ENCODE measurements at places on chromosomes 4 and X. TPM values are rescaled to one million over a fixed set of nuclear protein-coding genes. Genes with fewer than 3 reads are reported as not detected.

DNA sequence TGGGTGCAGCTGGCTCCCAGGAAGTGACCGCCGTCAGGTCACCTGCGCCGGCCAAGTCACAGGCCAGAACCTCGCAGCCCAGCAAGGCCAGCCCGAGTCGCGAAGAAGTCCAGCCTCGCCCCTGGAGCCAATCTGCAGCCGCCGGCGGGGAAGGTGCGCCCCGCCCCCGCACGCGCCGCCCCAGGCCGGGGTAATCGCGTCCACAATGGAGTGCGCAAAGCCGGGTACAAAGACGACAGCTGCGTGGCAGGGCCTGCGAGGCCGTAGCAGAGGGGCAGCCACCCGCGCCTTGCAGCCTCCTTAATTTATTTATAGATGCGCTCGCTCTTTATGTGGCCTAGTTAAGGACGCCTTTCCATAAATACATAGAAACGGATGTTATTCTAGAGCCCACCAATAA lies 139.4 kb upstream of the CPEB2 start:
- no peak for DNase-seq

DNA sequence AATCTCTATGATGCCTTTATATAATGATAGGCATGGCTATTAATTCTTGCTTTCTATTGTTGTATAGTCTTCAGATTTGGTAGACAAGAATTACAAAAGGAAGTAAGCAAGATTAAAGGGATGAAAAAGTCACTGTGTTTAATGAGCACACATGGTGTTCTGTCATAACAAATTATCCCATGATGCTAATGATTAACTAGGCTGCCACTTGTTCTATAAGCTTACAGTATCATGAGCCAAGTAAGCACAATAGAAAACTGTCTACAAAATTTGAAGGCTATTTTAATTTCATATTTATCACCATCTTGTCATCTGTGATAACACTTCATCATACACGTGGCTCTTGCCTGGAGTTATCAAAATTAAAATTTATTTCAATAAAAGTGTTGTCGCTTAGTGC lies 466.7 kb downstream of the GASK1B start:
- DNase-seq = no peak

- peak; percentile 86 for DNase-seq
Measured at GRCh38 chr4:41258783-41259182, 2.1 kb downstream of the UCHL1 start.

- no peak for DNase-seq
Measured at GRCh38 chr4:165383591-165384073, 4.8 kb downstream of the CPE start.

XKRX gene
- 0.90 TPM for total RNA-seq

CFAP99 gene
- total RNA-seq = not detected

DNA sequence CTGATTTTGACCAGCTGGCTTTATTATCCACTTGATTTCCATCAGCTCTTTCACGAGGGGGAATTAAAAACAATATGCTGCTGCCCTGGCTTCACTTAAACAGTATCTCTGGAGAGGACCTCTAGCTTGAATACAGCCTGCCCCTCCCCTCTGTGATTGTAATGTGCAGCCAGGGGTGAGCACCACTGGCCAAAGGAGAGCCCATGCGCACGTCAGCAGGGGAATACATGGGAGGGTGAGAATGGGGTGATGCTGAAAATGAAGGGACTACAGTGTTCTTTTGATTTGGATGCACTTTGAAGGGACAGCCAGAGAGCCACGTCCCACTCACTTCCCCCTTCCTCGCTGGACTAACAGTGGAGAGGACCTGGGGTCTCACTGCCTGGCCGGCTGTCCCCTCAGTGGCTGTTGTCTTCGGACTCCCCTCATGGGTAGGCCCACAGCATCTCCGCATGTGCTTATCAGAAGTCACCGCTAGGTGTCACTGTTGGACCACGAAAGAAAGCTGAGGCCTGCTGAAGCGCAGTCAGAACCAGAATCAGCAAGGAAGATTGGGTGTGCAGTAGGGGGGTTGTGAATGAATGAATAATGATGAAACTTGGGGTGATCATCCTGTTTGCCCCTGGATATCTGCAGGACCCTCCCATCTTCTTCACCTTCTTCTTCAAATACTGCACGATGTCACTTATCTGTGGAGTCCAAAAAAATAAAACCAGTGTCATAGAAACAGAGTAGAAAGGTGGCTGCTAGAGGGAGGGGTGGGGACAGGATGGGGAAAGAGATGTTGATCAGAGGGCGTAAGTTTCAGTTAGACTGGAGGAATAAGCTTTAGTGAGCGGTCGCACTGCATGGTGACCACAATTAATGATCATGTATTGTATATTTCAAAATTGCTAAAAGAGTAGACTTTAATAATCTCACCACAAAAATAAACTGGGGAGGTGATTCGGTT lies 32.8 kb downstream of the CLCN4 start:
- DNase-seq = peak; percentile 63

- no peak for DNase-seq
Measured at GRCh38 chr4:6047130-6047673, 29.0 kb upstream of the C4orf50 start.

DNA sequence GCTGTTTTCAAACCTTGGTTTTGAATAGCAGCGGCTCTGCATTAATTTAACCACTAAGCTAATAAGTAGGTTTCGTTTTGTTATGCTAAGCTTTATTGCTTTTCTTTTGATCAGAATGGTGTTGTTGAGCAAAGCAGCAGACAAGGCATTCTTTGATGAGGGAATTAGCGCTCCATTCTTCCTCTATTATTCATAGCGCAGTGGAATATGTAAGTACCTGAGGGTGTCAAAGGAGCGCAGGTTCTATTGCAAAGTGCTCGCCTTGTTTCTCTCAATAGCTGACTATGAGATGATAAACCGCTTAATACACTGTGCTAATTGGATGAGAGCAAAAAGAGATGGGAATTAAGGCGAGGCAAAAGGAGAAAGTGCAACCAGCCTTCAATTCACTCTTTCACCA lies 16.3 kb downstream of the ARX start:
- no peak for DNase-seq

DNA sequence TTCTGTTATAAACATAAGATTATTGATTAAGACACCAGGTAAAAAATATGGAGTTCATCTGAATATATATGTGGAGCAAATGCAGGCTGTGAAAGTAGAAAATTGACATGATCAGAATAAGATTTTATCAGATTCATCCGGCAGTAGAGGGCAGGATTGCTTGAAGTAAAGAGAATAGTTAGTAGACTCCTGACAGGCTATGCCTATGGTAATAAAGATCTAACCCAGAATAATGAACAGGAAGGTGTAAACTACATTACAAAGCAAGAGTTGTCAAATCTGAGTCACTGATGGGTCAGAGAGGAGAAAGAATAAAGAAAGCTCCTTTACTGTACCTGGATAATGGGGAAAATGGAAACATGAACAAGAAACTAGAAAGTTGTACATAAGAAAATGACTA lies 20.8 kb upstream of the TMEM184C start:
- peak; percentile 31 for DNase-seq

DNA sequence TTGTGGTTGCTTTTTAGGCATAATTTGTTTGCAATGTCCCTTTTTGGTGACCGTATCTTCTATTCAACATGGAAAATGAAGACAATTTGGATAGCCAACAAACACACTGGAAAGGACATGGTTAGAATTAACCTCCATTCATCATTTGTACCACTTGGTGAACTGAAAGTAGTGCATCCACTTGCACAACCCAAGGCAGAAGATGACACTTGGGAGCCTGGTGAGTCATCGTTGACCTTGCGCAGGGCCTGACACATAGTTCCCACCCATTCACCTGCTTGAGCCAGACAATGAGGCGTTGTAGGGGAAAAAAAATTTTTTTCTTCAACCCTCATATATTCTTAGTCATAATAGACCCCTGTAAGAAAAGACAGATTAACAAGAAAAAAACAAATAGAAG lies 32.4 kb downstream of the EGF start:
- no peak for DNase-seq

GRCh38 chr4:63529581-63530337 lies 879.5 kb downstream of the TECRL start:
- DNase-seq = no peak

GRCh38 chrX:40153345-40154249 lies 55.8 kb upstream of the BCOR start:
- DNase-seq = no peak

DNA sequence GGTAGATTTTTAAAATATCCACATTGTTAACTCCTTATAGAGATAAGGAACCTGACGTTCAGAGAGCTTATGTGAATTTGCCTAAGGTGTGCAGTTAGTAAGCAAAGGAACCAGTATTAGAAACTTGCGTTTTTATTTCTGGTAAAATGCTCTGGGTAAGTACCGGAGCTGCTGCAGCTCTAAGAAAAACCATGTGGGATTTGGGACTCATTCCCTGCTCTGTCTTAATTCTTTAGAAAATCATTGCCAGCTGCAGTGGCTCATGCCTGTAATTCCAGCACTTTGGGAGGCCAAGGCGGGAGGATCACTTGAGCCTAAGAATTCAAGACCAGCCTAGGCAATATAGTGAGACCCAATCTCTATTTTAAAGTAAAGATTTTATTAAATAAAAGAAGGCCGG lies 5.8 kb downstream of the CCKAR start:
- DNase-seq = no peak

TRPC5OS gene
- total RNA-seq = not detected

Measured in IMR-90 (cell line).